ENCODE measurements at places on chromosomes 1 and 21.

DNA sequence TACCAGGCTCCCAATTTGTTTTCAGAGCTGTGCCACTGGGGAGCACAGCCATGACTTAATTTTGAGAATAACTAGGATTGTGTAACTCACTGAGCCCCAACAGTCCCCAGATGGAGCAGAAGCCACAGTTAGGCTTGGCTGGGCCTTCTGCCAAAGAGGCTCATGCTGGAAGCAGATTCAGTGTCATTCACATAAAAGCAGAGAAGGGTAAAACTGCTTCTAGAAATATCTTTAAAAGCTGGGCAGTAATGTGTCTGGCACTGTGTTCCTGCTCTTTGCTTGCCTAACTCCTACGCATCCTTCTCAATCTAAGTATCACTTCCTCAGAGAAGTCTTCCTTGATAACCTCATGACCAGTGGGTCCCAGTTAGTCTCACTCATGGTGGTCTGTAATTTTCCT lies 20.3 kb downstream of the STK40 start:
- DNase-seq: no peak

GRCh38 chr1:62082456-62083363 lies 111.9 kb upstream of the L1TD1 start:
- peak; percentile 31 for DNase-seq

GRCh38 chr1:157622471-157622870 lies 24.6 kb upstream of the FCRL4 start:
- DNase-seq: no peak

DNA sequence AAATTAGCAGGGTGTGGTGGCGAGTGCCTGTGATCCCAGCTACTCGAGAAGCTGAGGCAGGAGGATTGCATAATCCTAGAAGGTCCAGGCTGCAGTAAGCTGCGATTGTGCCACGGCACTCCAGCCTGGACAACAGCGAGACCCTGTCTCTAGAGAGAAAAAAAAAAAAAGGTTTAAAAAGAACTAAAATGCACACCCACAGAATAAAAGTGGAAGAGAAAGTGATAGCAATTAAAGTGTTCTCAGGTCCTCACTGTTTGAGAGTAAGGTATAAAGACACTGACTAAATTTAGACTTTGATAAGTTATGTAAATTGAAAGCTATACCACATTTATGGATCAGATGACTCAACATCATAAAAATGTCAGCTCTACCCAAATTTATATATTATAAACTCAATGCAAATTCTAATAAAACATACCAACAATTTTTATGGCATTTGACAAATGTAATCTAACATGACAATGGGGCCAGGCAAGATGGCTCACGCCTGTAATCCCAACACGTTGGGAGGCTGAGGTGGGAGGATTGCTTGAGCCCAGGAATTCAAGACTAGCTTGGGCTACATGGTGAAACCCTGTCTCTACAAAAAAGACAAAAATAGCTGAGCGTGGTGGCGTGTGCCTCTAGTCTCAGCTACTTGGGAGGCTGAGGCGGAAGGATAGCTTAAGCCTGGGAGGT lies 11.8 kb downstream of the ZBTB17 start:
- DNase-seq: no peak

- no peak for DNase-seq
Measured at GRCh38 chr1:204479387-204480136, 15.0 kb downstream of the PIK3C2B start.
